Lung microvascular endothelial cell (primary cell): ENCODE measurements at places on chromosomes 16 and 17.

DNA sequence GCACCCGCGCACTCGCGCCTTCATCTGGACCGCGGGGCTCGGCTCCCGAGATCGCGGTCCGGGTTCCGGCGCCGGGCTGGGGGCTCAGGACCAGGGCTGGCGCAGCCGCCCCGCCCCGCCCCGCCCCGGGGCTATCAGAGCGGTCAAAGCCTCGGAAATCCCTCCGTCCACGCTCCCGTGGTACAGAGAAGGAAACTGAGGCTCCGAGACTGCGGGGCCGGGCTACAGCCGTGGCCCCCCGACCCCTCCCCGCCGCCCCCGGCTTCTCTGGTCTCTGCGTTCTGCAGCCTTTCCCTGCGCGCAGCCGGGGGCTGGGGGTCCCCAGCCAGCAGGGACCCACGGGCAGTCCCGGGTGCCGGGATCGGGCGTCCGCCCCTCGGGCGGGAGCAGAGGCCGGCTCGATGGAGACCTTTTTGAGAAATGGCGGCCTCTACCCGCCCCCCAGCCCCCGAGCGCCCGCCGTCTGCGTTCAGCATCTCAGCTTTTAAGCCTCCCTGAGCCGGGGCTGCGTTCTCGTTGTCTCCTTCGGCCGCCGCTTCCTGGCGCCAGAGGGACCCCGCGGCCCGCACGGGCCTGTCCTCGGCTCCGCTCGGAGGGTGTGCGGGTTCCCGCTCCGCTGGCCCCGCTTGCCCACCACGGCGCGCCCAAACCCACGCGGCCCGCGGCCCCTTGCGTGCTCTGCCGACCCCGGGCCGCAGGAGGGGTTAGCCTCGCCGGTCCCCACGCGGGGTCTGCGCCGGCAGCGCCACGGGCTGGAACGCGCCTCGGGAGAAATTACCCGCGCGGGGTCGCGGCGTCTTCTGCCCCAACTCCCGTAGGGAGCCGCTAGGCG is 1.5 kb upstream of the NPTX1 start:
- peak; percentile 44 for DNase-seq

DNA sequence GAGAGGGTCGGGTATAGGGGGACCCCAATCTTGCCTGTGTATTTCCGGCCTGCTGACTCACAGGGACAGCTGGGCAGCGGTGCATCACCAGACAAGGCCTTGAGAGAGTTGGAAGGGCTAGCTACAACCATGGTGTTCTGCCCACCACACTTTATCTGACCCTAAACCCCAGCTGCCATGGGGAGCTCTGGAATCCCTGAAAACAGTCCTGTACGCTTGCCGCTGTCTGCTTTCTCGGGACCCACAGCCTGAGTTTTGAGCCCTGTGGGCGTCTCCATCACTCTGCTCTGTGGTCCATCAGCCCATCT is 100.4 kb upstream of the GSE1 start:
- DNase-seq, result no peak

DNA sequence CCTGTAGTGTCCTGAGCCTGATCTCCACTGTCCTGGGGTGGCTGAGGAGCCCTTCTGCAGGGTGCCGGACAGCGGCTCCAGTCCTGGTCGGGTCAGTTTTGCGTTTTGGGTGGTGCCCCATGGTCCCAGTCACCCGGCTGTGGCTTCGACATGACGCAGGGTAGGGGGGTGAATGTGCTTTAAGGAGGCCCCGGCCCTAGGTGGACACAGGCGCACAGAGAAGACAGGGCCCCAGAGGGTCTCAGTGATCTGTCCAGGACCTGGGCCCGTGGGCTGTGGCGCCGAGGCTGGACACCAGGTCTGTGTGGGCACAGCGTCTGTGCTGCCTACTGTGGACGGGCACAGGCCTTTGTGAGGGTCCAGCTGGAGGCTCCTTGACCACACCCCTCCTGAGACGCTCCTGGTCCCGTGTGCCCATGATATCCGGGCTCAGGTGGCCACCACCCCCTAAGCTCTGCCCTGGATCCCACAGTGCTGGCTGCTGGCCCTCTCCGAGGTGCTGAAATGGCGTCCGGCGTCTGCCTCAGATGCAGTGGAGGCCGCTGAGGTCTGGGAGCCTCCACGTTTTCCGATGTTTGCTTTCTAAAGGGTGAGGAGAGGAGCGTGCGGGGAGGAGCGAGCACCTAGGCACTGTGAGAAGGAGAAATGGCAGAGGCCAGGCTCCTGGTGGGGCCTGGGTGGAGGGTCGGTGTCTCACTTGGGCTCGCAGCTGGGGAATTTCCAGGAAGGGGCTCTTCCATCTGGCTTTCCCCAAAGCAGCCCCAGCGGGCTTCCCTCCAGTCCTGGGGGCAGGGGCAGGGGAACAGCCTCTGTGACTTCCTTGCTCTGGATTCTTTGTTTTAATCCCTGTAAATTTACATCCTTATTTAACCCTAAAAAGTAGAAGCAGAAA is 56.1 kb upstream of the ACSF3 start:
- DNase-seq, result peak; percentile 51

GRCh38 chr16:65984296-65984695 is 382.2 kb upstream of the CDH5 start:
- no peak for DNase-seq

DNA sequence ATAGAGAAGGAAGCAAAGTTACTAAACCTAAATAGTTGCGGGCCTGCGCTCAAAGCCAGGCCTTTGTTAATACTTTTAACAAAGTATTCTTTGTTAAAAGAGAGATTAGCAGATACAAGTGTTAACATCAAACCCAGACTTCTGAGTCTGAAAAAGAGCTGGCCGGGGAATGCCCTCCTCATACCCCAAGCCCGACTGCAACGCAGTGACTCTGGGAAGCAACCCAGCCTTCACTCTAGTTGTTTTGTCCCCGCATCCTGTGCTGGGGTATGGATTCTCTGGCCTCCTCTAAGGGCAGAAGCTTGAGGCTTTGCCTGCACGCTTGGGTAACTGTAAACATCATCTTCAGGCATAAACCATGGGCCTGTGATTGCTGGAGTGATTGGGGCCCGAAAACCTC is 48.3 kb downstream of the ADCY7 start:
- DNase-seq, result peak; percentile 0

DNA sequence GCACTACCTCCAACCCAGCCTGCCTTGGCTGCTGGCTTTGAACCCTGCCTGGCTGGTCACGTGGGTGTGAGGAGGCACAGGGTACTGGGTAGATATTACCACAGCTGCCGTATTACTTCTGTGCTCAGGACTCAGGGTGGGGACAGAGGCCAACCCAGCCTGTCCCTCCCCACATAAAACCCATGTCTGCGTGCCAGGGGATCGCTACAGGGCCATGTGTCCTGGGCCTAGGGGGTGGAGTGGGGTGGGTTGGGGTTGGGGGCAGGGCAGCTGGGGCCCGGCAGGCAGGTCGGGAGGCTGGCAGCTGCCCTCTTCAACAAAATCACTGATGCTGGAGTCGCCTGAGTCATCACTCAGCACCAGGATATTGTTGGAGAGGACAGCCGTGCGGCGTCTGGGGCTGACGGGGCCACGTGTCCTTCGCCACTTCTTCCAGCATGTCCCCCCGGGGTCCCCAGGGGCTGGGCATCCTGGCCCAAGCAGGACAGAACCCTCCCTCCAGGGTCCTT is 39.7 kb upstream of the PVALEF start:
- no peak for DNase-seq

- no peak for DNase-seq
Observed at GRCh38 chr16:71649704-71650103, 23.7 kb downstream of the MARVELD3 start.

DNA sequence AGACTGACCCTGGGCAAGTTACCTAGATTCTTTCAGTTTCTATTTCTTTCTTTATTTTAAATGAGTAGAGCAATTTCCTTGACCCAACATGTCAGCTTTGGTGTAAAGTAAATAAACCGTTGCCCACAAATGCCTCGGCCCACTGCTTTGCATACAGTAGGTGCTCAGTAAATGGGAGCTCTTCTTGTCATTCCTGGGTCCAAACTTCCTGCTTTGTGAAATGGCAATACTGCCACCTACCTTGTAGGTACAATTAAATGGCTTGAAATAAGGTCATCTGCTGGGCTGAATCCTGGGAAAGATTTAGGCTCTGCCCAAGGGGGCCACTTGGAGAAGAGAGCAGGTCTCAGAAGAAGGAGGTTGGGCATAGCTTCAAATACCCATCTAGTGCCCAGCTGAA is 253.0 kb downstream of the HS3ST3B1 start:
- DNase-seq, result no peak

- no peak for DNase-seq
Observed at GRCh38 chr17:80781807-80782277, 209.8 kb upstream of the CHMP6 start.

GRCh38 chr16:26649381-26650045 is 417.2 kb upstream of the C16orf82 start:
- DNase-seq, result no peak

DNA sequence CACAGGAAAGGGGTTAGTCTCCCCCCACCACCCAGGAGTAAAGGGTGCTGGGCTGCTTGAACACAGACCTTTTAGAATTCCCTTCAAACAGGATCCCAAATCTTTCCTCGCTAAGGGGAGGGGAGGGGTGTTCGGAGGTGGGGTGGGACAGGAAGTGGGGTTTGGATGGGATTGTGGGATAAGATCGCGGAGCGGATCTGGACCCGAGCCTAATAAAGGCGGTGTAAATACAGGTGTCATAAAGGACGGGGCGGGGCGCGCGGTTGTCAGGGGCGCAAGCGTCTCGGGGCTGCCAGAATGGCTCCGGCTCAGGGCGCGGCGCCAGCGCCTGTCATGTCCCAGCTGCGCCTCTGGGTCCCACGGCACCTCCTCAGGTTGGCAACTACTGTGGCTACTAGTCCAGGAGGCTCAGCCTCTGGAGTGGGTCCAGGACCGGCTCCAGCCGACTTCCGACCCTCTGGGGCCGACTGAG is 59.8 kb upstream of the FBXO47 start:
- peak; percentile 18 for DNase-seq
